ENCODE measurements at places on chromosomes 3 and 15.
A peak's percentile ranks its signal among the peaks of the same experiment; 100 is the strongest.

DNA sequence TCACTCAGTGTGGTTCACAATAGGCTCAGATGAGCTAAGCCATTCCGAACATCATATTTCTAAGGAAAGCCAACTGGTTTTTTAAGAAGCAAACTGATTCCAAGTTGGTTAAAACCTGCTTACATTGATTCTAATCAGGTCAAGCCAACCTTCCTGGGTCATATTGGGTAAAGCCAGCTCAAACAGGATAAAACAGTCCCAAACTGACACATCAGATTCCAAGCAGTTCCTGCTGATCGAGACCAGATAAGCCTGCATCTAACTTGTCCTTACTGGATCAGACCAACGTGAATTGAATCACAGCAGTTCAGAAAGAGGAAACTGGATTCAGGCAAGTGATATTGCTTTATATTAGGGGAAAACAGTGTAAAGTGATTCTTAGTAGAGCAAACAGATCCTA lies 18.6 kb upstream of the THSD4 start:
- DNase-seq: no peak

- DNase-seq: peak; percentile 47
These were observed 11.4 kb upstream of the MGA start for GRCh38 chr15:41648770-41649169.

- no peak for DNase-seq
These were observed 238.6 kb downstream of the CHL1 start for GRCh38 chr3:435161-435560.

DNA sequence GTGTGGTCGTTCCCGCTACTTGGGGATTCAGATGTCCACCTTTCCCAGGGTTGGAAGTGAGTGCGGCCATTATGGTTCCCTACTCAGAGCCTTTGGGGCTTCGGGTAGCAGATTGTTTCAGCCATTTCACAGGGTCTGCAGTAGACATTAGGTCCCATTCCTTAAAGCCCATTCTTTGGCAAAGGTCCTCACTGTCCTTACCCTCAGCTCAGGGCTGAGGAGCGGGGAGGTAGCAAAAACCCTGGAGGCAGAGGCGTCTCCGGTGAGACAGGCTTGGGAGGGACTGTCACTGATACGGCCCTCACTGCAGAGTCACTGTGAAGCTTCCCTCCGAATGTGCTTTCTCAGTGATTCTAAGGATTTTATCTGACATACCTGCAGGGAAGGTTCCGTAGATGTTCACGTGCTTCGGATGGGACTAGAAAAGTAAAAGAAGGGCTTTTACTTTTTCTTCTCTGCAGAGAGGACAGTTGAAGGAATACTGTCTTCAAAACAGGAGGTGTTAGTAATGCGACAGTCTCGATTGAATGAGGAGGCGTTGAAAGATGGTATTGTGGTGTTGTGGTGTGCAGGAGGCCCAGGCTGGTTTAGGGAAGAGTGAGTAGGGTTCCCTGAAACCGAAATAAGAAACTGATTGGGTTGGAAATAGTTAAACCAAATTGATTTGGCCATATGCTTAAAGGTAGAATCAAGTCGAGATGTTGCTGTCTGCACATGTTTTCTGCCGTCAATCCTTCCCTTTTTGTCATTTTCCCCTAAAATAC lies 630 bp downstream of the ATP6V1A start:
- peak; percentile 9 for DNase-seq

- DNase-seq: no peak
These were observed 18.9 kb downstream of the GBE1 start for GRCh38 chr3:81742581-81742980.
